Activated T-helper 1 cell treated with anti-CD3 and anti-CD28 coated beads, Interleukin-12 subunit alpha, Interleukin-12 subunit beta, Interleukin-2, Interleukin-4 antibody, amounts not matched to agents 30 ng/mL and 10 ng/mL and 1 ng/mL, durations not matched to agents 14 hours and 24 hours and 36 hours (primary cell): ENCODE measurements at places on chromosomes 3 and 15. TPM values are rescaled to one million over a fixed set of nuclear protein-coding genes. Genes with fewer than 3 reads are reported as not detected.

The ABHD17C gene
- total RNA-seq: 4.7 and 5.0 TPM in 2 replicates

The KIF15 gene
- total RNA-seq: 23.2 and 25.5 TPM in 2 replicates

The UROC1 gene
- not detected in 2 replicates for total RNA-seq

The SAMD7 gene
- total RNA-seq: not detected in 2 replicates

The LRRC15 gene
- not detected in 2 replicates for total RNA-seq

The PATL2 gene
- 11.1 and 11.5 TPM in 2 replicates for total RNA-seq

The PPCDC gene
- total RNA-seq: 25.0 and 27.1 TPM in 2 replicates

The REC114 gene
- total RNA-seq: not detected in 2 replicates

The DLL4 gene
- 0.29 and 0.36 TPM in 2 replicates for total RNA-seq

The DUT gene
- total RNA-seq: 244 and 252 TPM in 2 replicates

The CHL1 gene
- total RNA-seq: not detected in 2 replicates

The ZMYND10 gene
- total RNA-seq: 1.5 and 1.7 TPM in 2 replicates

The CLDN16 gene
- total RNA-seq: not detected in 2 replicates

The CYP8B1 gene
- total RNA-seq: not detected in 2 replicates

The STX19 gene
- total RNA-seq: not detected in 2 replicates

The KPNA1 gene
- total RNA-seq: 81.7 and 88.2 TPM in 2 replicates

The CAPN7 gene
- total RNA-seq: 26.0 and 28.6 TPM in 2 replicates

The ARPP21 gene
- total RNA-seq: not detected in 2 replicates

The RTP4 gene
- total RNA-seq: 3.4 and 4.0 TPM in 2 replicates

The SYNPR gene
- total RNA-seq: not detected in 2 replicates

The SLC22A14 gene
- not detected in 2 replicates for total RNA-seq

The XXYLT1 gene
- total RNA-seq: 14.5 and 14.9 TPM in 2 replicates
